ENCODE measurements at places on chromosomes 6 and 20. TPM values are rescaled to one million over a fixed set of nuclear protein-coding genes. Genes with fewer than 3 reads are reported as not detected.
A peak's percentile ranks its signal among the peaks of the same experiment; 100 is the strongest.

DNA sequence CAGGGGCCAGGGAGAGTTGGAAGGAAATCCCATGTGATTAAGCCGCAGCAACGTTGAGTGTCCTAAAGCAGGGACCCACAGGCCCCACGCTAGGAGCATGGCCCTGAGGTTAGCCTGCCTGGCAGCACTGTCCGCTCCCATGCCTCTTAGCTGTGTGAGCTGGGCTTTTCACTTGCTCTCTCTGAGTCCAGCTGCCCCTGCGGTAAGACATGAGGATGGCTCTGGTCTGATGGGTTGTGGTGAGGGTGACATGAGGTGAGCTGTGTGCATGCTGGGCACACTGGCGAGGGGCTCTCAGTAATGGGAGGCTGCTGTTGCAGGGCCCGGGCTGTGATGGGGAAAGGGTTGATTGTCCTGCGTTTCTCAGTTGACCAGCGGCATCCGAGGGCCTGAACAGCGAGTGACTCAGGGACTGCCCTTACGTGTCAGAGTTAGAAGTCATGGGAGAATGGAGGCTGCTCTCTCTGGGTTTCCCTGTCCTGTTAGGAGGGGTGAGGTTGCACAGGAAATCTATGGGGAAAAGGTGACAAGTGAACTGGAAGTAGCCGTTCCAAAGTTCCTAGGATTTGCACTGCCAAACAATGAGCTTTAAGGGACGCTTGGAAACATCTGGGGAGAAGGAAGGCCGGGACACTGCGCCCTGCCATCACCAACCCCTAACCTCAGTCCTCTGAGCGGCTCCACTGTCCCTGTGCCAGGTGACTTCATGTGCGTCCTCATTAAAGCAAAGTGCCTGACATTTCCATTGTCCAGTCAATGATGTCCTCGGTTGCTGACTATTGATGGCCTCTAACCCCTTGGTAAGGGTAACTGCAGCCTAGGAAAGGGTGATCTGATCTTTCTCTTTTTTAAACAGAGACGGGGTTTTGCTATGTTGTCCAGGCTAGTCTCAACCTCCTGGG is 51.3 kb downstream of the ADNP start:
- DNase-seq, result no peak

- no peak for DNase-seq
Observed at GRCh38 chr6:103797738-103798137, 1062.0 kb downstream of the HACE1 start.

The ZC2HC1B gene
- not detected for total RNA-seq

The TSBP1 gene
- not detected for total RNA-seq

The KCNK16 gene
- total RNA-seq, result not detected

DNA sequence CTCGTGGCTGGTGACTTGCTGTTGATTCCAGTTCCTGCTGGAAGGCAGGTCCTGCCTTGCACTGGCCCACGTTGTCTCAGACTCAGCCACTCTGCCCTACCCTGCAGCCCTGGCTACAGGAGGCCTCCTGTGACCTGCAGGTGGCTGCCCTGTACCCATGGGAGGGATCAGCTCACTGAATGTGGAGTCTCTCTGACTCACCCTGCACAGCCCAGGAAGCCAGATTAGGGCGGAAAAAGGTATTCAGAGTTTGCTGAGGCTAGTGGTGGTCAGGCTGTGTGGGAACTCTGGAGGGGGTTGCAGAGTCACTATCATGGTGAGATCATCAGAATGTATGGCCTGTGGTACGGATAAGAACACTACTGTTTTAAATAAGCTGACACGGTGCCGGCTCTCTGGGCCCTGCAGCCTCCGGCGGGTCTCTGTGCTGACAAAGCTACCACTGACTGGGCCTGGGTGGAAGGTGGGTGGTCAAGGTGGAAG is 24.7 kb upstream of the PYGB start:
- no peak for DNase-seq

- peak; percentile 45 for DNase-seq
Observed at GRCh38 chr6:30685157-30686008, 1.1 kb downstream of the PPP1R18 start.

The MYLK4 gene
- 0.49 TPM for total RNA-seq

The C20orf204 gene
- 3.9 TPM for total RNA-seq

- peak; percentile 40 for DNase-seq
Observed at GRCh38 chr6:98831057-98831958, 3.1 kb upstream of the POU3F2 start.

DNA sequence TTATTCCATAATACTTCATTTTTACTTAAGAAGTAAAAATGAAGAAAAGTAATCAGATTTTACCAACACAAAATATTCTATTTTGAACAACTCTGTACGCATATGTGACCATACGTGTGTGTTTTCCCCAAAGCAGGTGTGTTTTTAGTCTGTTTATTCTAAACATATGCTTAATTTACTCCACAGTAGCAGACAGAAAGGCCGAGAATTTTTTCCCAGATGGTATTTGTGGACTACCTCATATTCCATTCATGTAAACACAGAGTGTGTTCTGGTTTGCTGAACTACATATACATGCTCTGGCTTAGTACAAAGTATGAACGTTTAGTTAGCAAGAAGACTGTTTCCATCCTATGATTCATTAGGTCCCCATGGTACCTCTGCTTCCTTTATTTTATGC is 233.3 kb upstream of the RUNX2 start:
- no peak for DNase-seq

DNA sequence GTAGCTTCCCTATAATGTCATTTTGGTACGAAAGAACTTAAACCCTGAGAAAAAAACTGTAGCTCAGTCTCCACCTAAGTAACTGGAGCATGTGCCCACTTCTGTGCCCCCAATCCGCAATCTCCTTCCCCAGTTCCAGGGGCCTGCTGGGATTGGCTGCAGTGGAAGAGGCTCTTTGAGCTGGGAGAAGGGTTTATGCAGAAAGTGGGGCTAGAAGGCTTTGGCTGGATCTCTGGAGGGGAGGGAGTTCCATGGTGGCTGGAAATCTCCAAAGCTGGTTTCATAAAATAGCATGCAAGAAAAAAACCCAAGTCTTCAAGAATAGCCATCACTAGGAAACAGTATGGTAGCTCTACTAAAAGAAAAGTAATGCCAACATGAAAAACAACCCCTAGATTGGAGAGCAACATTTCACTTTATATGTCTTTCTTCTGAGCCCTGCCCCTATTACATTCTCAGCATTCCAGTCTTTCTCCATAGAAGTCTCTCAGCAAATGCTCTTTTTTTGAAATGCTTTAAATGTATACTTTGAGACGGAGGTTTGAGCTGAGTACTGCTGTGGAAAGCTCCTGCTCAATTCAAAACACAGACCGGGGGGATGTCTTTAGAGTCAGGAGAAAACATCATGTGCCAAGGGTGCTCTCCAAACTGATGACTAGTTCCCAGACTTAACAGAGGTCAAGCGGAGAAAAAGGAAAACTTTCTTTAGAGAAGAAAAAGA is 36.0 kb upstream of the FOXO3 start:
- no peak for DNase-seq

DNA sequence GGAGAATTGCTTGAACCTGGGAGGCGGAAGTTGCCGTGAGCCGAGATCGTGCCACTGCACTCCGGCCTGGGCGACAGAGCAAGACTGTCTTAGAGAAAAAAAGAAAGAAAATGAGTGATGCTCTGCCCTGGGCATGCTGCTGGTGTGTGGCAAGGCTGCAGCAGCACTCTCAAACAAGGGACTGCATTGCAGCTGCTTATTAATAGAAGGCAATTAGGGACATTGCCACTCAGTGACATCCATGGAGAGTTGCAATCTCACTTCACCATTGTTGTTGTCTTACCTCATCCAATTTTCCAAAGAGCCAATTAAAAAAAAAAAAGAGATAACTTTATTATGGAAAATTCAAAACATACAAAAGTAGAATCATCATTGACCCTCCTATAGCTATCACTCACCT is 131.1 kb downstream of the LRRC1 start:
- DNase-seq, result no peak

GRCh38 chr6:39518221-39518620 is 195.7 kb upstream of the KCNK16 start:
- DNase-seq, result no peak

DNA sequence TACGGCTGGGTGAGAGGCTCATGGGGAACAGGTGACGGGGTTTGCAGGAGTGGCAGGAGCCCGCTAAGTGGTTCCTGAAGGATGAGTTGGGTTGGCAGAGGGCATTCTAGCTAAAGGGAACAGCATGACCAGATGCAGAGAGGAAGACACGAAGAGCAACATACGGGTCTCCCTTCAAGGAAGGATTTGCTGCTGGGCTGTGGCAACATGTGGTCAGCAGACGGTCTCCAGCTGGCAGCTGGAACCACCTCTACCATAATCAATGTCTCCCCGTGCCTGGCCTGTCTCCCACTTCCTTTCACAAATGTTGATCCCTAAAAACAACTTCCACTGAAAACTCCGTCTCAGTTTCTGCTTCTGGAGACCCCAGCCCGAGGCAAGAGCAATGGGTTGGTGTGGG is 80.6 kb upstream of the SULF2 start:
- DNase-seq, result peak; percentile 33

- no peak for DNase-seq
Observed at GRCh38 chr20:17327185-17328148, 100.6 kb downstream of the PCSK2 start.

- DNase-seq, result no peak
Observed at GRCh38 chr6:148345176-148345575, 2.5 kb downstream of the SASH1 start.
